Pancreas (tissue), 10 donors: ENCODE measurements at places on chromosomes 12 and 14. TPM values are rescaled to one million over a fixed set of nuclear protein-coding genes. Genes with fewer than 3 reads are reported as not detected.

VASH1 gene
- 1.9 TPM for total RNA-seq

STON2 gene
- 1.0 TPM for total RNA-seq

COX8C gene
- not detected for total RNA-seq

RD3L gene
- not detected for total RNA-seq

SLC38A2 gene
- 83.5 TPM for total RNA-seq

CACNA2D4 gene
- total RNA-seq, result 2.8 TPM

ATF7 gene
- total RNA-seq, result 18.2 TPM

ZDHHC22 gene
- 0.04 TPM for total RNA-seq

KLRC1 gene
- 0.19 TPM for total RNA-seq

PPFIBP1 gene
- total RNA-seq, result 31.2 TPM

CLEC2B gene
- total RNA-seq, result 4.5 TPM
